ENCODE measurements at places on chromosomes 2 and 18.

DNA sequence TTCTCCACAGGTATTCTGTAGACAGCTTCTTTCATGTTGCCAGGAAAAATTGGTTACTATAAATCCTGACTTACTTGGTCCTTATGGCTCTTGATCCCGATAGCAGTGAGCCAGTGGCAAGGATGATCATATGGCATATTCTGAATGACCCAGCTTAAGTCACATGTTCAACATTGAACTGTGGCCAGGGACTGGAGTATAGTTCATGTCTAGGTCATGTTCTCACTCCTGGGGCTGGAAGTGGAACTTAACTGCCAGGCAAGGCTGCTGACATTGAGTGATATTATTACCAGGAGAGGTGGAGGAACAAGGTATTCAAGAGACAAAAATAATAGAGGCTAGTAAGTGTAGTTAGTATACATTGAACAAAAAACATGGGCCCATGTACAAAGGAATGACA is 26.2 kb downstream of the R3HDM1 start:
- no peak for DNase-seq

DNA sequence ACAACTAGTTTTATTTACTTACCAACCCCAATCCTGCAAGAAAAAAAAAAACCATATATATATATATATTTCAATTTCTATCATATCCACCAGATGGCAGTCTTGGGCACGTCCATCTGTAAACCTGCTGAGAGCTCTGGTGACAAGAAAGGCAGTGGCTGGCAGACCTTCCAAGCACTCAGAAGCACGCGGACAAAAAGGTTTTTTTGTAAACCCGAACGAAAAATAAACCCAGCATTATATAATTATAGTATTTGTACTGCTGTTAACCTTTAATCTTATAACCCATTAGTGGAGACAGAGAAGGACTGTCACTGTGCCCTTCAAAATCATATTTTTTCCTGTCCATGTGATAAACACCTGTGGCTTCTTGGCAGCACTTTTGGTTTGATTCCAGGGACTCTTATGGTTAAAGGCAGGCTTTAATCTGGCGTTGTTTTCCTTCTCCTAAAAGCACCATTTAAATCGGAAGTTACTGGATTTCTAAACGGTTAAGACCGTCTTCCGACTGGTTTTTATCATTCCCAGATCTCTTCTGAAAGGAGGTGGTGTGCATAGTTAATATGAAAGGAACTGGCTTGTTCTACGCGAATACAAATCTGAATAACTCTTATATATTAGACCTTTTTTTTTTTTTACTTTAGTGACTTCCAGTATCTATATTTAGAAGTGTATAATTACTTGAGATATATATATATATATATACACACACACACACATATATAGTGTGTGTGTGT is 31.0 kb upstream of the SLC3A1 start:
- DNase-seq, result peak; percentile 44

GRCh38 chr2:16853088-16853487 is 187.5 kb upstream of the CYRIA start:
- DNase-seq, result no peak

DNA sequence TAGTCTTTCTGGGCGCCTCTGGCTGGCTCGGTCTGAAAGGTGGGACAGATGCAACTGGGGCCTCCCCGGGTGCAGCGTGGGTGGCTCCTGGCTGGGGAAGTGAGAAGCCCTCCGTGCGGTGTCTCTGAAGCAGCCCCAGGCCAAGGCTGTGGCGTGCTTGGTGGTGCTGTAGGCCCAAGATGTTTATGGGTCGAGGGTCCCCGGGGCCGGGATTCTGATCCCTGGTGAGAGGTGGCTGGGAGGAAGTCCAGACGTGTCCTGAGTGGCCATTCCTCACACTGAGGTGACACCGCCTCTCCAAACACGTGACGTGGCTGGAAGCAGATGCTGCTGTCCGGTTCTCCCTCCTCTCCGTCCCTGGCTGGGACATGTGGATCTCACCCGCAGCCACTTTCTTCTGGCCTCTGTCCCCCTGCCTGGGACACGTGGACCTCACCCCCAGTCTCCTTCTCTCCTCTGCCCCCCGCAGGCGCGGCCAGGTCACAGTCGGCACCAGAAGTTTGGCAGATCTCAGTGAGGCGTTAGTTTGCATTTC is 12.6 kb downstream of the RTP5 start:
- peak; percentile 73 for DNase-seq

DNA sequence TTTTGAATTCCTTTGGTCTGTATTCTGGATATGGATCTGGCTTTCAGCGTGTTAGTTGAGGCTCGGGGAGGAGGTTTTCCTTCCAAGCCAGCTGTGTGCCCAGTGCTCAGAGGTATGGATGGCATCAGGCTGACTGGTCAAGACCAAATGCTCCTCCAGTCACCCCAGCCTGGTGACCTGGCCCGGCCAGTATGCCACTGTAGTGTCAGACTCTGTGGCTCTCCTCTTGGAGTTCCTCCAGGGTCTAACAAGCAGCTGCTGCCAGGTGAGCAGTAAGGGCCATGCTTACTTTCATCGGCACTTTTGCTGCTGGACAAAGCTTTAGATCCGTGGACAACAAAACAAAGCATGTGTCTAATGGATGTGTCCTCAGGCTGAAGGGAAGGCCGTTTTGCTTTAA is 44.1 kb downstream of the CABLES1 start:
- no peak for DNase-seq

DNA sequence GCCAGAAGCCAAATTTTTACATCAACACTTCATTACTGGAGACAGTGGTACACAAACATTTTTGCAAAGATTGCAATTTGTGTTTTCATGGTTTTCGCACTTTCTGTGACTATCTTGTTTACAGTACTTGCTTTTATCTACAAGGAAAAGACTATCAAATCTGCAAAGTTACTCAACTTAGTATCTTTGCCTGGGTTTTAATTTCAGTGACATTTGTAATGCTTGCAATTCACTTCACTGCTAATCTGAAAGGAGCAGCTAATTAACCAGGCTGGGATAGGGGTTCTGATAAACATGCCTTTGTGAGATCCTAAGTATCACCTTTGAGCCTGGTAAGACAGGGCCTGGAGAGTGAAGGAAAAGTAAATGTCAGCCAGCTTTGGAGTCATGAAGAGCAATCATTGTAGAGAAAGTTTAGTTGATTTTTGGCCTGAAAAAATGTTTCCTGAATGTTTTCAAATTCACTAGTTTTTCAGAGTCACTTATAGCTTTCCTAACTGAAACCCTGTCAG is 194.2 kb downstream of the RIT2 start:
- DNase-seq, result no peak

- DNase-seq, result no peak
Observed at GRCh38 chr18:23835091-23835490, 145.8 kb downstream of the LAMA3 start.

DNA sequence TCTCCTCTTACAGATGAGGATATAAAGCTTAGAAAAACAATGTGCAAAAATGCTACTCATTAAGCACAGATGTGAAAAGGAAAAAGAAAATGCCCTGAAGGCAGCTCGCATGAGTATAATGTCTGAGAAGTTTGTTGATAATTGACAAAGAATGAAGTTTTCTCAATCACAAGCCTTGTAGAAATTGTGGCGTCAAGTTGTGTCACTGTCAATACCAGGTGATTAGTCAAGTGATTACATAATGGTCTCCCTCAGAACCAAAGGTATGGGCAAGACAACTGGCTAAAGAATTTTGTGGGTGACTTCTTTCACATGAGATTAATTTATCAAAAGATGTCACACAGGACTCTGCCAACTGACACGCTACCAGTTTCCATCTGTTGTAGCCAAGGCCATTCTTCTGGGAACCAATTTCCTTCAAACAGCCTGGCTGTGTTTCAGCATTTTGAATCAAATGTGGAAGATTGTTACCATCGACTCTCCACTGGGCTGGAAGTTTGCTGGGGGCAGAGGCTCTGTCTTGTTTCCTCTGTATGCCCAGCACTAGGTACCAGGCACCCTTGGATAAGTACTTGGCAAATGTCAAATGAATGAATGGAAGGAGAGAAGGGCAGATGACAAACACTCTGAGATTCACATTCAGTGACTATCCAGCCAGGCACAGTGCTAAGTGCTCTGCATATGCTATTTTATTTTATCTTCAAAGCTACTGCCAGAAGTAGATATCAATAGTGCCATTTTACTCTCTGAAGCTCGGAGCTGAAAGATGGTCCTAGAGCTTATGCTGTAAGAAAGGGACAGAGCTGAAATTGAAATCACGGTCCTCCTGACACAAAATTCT is 5.9 kb upstream of the FN1 start:
- DNase-seq, result no peak

- no peak for DNase-seq
Observed at GRCh38 chr2:200311139-200311538, 4.6 kb downstream of the SPATS2L start.

GRCh38 chr2:239979243-239980023 is 45.7 kb downstream of the NDUFA10 start:
- DNase-seq, result no peak

- DNase-seq, result no peak
Observed at GRCh38 chr18:79323471-79323870, 72.3 kb upstream of the NFATC1 start.

DNA sequence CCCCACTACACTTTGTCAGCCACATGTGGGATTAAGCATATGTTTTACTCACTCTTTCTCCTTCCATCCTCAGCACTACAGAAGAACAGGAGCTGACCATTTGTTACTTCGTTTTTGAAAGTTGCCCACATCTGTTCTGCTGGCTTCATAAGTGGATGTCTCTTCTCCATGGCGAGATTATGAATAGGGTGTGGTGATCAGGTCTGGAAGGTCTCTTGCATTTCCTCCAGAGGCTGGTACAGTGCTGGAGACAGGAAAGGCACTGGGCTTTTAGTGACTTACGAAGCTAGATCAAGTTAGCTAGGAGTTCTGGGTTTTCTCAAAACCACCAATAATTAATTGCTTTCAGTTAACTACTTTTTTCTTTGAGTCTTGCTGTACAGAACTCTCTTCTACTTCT is 136.5 kb downstream of the AQP4 start:
- no peak for DNase-seq

DNA sequence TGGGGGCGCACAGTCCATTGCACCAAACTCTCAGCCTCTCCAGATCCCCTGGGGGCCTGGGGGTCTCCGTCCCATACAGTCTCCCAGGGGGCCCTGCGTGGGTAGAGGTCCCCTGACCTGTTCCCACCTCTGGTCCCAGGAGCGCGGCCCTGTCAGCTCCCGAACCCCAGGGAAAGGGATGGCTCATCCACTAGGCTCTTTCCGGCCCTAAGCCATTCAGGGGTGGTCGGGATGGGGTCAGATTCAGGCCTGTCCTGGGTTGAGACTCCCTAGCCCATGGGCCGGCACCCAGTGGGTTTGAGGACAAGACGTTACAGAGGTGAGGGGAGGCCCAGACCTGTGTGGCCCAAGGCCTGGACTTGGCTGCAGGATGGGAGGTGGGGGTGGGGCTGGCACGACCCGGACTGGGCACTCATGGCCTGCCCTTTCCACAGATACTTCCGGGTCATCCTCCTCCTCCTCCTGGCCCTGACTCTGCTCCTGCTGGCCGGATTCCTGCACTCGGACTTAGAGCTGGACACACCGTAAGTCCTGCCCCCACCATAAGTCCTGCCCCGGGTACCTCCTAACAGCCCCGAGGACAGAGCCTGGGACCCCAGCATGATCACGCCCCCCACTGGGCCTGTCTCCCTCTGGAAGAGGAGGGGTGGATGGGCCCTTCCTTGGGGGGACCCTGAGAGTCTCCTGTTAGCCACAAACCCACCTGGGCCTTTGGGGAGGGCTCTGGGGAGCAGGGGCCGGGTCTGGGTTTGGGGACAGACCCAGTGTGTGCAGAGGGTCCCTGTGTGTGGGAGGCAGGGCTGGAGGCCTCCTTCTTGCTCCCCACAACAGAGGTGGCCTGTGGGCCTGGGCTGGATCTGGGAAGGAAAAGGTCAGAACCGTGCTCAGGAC is 10.1 kb upstream of the NEU4 start:
- peak; percentile 2 for DNase-seq

Data from activated CD4-positive, alpha-beta T cell treated with anti-CD3 and anti-CD28 coated beads, Interleukin-2, amount 50 U/mL, for 48 hours (primary cell).